ENCODE measurements at places on chromosomes 2 and 18.

GRCh38 chr2:215367662-215368492 lies 56.0 kb downstream of the ATIC start:
- DNase-seq, result no peak

- no peak for DNase-seq
These were observed 204.3 kb downstream of the SNTG2 start for GRCh38 chr2:1154710-1155594.

DNA sequence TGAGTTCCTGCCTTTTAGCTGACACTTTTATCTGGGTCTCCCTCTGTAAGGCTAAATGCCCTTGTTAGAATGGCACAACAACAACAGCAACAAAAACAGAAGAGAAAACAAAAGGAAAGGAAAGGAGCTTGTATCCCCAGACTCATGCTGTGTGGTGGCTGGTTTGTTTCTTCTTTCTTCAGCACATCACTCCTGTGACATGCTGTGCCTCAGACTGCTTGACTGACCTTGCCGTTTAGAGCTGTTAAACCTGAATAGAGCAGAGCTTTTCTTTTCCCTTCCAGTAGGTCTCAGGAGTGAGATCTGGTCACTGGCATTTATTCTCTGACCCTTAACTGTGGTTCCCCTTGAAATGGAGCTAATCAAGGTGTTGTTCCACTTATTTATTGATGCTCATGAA lies 18.9 kb downstream of the GALNT13 start:
- DNase-seq, result no peak

DNA sequence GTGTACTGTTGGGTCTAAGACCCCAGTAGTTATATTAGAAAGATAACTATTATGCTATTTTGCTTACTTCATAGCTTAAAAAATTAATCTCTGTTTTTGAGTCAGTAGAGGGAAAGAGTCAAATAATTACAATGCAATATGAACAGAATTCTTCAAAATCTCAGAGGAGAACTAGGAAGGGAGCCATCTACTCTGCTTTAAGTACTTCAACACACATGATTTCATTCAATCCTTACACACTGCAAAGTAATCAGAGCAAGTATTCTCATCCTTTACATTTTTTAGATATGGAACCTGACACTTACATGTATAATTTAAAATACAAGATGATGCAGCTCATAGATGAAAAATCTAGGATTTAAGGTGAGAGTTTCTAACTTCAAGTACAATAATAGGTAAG lies 27.7 kb downstream of the COL5A2 start:
- DNase-seq, result no peak

DNA sequence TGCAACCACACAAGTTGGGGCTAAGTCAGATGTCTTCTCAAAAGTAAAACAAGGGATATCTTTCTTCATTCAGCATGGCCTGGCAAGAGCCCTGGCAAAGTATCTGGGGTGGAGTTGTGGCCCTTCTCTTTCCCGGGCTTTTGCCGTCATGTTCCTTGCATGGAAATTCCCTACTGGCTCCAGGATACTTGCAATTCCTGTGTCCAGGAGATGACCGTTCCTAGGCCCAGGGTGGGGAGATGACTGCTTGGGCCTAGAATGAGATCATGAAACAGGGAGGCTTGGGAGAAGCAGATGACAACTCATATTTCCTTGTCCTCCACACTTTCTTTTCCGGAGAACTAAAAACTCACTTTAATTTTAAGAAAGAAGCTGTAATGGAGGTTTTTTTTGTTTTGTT lies 60.9 kb downstream of the TGIF1 start:
- no peak for DNase-seq

DNA sequence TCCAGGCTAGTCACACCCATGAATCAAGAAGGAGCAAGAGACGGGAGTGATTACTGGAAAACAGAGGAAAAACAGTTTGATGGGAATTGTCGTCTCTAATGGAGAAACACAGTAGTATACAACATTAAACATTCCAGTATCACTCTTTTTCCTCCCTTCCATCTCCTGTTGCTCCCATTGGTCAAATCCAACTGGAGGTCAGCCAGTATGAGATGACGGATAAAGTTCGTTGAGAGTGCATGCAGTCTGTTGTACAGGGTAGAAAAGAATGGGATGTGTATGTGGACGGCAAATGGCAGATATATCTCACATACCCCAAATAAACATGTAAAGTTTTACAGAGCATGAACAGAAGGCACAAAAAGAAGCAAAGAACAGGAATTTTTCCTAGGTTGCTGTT lies 221.9 kb upstream of the TNP1 start:
- DNase-seq, result no peak

GRCh38 chr2:171553858-171554257 lies 31.6 kb downstream of the CYBRD1 start:
- no peak for DNase-seq

DNA sequence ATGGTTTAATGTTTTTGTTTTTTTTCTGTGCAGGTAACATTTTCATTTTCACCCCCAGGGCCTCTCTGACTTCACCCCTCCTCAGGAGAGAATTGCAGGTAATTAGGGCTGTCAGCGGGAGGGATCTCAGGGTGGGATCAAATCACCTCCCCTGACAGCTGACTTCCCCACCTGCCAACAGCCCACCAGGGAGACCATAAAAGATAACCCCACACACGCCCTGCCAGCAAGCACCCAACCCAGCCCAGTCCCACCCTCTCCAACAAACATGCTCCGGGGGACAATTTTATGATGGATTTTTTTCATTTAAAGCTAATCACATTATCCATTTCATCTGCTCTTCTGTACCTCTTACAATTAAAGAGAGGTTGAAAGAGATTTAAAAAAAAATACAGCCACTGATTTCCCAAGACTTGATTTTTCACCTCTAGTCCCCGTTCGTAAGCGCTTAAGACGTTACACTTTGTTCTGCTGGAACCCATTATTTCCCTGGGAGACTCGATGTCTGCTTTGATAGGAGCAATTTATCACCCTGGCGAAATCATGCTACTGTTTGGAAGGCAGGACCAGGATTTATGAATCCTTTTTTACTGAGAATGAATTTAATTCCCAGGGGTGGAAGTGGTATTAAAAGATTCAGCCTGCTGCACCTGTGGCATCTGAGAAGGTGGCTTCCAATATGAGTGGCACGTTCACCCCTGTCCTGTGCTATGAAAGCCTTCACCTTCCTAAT lies 232.9 kb upstream of the ID2 start:
- no peak for DNase-seq

- no peak for DNase-seq
These were observed 36.1 kb upstream of the ACYP2 start for GRCh38 chr2:54079331-54079730.

- DNase-seq, result no peak
These were observed 9.6 kb upstream of the ITPRIPL1 start for GRCh38 chr2:96315400-96316071.

DNA sequence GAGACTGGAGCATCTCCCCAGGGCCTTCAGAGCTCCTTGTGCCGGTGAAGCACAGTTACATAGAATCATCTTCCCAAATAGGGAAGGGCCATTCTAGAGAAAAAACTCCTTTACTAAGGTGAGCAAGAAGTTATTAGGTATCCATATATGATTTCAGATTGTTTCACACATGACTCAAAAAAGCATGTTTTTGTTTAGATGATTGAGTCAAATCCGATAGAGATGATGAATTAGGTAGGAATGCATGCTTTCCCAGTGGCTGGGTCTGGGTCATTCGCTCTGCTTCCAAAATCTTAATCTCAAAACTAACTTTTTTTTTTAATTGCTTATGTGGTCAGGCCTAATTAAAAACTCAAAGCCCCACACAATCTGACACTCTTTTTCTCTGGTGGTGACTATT lies 3.8 kb downstream of the NT5C1B start:
- DNase-seq, result no peak

GRCh38 chr2:237693291-237693994 lies 66.1 kb downstream of the LRRFIP1 start:
- no peak for DNase-seq

- no peak for DNase-seq
These were observed 49.1 kb upstream of the HS6ST1 start for GRCh38 chr2:128367601-128368359.

GRCh38 chr2:201233192-201233811 lies 27.0 kb upstream of the CASP8 start:
- DNase-seq, result peak; percentile 38

DNA sequence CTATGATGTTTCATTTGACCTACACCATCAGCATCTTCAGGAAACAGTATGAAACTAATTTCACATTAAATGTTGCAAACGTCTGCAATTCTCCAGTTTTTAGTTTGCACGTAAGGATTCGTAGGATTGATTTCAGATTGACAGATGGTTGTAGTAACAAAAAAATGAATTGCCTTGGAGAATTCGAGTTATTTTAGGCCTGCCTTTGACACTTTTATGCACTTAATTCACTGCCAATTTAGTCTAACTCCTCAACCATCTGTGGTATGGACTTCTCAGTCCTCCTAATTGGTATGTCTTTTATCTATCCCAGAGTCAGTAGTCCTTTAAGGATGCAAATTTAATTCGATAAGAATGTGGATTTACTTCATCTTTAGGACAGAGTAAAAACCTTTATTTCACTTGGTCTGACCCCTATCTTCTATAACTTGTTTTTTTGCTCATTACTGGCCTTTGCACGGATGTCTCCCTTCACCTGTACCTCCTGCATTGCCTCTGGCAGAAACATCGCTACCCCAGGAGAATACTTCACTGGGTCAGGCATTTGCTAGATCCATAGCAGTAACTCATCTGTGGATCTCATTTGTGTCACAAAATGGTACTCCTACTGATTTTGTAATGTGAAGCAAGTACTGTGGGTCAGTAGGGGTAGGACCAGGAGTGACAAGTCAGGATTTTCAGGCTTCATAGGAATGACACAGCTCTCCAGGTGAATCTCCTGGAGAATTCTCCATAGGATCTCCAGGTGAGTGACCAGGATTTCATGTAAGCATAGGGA lies 3.9 kb downstream of the RPL37A start:
- DNase-seq, result no peak

- no peak for DNase-seq
These were observed 116.3 kb upstream of the HAAO start for GRCh38 chr2:42908518-42909200.

DNA sequence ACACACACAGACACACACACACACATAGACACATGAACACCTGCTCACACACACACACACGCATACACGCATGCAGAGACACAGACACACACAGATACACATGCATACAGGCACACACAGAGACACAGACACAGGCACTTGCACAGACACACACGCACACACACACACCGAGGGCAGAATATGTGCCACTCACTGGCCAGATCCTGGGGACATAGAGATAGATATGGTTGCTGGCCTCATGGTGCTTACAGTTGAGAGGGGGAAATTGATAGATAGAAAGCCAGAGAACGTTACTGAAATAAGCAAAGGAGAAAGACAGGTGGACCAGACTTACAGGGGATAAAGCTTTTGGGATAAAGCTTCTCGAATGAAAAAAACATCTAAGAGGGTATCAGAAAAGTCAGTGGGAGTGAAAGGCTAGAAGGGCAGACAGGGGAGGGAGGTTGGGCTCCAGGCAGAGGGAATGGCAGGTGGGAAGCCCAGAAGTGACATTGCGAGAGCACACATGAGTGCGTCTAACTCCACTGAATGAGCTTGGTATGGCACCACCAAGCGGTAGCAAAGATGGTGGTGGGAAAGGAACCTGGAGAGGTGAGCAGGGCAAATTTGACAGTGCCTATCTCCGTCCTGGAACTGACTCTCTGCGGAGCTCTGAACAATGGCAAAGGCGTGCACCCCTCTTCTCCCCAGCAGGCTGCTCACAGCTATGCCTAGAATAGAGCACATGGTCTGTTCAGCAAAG lies 390.1 kb upstream of the TRIB2 start:
- no peak for DNase-seq

DNA sequence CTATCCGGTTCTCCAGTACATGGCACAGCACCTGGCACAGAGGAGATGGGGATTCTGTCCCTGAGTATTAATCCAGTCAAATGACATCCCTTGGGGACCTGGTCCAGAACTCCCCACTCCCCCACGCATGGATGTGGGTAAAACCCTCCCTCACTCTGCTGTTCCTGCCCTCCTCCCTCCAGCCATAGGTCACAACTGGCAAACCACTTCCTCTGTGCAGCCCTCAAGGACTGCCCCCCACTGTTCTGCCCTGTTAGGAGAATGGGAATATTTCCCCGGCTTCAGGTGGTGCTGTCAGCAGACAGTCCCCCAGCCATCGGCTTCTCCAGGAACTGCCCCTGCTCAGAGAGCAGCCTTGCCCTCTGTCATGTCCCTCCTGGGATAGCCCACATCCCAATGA lies 1.5 kb upstream of the TFCP2L1 start:
- DNase-seq, result no peak

- DNase-seq, result no peak
These were observed 157.8 kb downstream of the INSIG2 start for GRCh38 chr2:118246079-118246478.

DNA sequence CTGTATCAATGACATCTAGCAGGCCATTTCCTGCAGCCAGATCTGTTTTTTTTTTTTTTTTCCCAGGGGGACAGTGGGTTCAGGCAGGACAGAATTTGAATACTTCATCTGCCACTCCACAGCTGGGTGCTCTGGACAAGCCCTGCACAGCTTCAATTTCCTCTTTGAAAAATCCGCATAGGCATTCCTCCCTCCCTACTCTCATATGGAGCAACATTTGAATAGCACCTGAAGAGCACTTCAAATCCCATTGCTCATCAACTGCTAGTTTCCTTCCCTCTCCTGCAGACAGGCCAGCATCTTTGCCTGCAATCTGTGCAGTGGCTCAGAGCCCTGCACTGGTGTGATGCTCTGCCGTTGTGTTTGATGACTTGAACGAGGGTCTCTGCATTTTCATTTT lies 326.3 kb downstream of the TSN start:
- DNase-seq, result no peak

DNA sequence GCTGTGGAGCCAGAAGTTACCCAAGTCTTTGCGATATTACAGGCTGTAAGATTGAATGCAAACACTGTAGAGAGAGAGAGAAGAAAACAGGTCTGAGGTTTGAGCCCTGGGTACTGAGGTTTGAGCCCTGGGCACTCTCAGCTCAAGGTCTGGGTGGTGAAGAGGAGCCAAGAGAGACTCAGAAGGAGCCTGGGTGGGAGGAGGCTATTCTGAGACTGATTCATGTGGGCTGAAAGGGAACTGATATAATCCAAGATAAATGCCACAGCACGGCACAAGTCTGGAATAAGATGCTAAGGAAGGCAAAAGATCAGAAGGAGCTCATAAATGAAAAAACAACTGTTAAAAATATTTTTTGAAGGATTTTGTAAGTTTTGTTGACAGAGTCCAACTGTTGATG lies 407.6 kb upstream of the HS6ST1 start:
- no peak for DNase-seq

- DNase-seq, result no peak
These were observed 37.3 kb upstream of the SH3BP4 start for GRCh38 chr2:234914371-234915154.

DNA sequence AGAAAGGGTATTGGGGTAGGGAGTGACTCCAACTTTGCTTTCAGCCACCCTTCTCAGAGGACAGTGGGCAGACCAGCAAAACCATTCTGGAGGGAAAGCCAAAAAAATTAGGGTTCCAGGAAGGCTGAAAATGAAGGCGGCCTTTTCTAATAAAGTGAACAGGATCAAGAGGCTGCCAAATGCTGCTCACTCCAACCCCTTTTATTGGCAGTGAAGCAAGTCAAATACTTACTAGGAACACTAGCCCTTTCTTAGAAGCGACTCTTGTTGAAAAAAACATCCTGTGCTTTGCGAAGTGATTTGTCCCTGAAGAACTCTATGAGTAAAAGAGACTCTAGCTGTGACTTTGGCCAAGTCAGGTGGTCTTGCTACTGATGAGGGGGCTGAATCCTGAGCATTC lies 83.6 kb upstream of the CYP1B1 start:
- no peak for DNase-seq

- no peak for DNase-seq
These were observed 50.6 kb downstream of the TTC21B start for GRCh38 chr2:165902934-165903333.

- no peak for DNase-seq
These were observed 140.9 kb upstream of the MYCN start for GRCh38 chr2:15799432-15799827.
